Stimulated activated CD4-positive, alpha-beta T cell treated with anti-CD3 and anti-CD28 coated beads, Interleukin-4, amount 100 ng/mL, for 24 hours (primary cell): ENCODE measurements at places on chromosomes 7 and 10.
A peak's percentile ranks its signal among the peaks of the same experiment; 100 is the strongest.

- no peak for DNase-seq
Observed at GRCh38 chr10:1169186-1169885, 113.2 kb downstream of the WDR37 start.

- no peak for DNase-seq
Observed at GRCh38 chr7:70640266-70640833, 491.6 kb upstream of the GALNT17 start.

DNA sequence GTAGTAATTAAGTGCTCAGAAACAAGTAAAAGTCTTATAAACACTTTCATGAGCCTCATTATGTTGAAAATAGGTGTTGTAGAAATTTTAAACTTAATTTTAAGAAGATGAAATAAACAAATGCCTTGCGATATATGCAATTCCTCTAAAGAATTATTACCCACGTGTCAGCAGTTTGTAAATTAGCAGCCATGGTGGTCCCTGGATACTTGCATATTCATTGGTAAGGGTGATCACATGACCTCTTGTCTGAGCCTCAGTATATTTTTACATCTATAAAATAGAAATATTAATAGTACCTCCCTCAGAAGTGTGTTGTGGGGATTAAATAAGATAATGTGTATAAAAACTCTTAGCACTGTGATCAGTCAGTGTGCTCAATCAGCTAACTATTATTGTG is 141.5 kb upstream of the SVIL start:
- no peak for DNase-seq

DNA sequence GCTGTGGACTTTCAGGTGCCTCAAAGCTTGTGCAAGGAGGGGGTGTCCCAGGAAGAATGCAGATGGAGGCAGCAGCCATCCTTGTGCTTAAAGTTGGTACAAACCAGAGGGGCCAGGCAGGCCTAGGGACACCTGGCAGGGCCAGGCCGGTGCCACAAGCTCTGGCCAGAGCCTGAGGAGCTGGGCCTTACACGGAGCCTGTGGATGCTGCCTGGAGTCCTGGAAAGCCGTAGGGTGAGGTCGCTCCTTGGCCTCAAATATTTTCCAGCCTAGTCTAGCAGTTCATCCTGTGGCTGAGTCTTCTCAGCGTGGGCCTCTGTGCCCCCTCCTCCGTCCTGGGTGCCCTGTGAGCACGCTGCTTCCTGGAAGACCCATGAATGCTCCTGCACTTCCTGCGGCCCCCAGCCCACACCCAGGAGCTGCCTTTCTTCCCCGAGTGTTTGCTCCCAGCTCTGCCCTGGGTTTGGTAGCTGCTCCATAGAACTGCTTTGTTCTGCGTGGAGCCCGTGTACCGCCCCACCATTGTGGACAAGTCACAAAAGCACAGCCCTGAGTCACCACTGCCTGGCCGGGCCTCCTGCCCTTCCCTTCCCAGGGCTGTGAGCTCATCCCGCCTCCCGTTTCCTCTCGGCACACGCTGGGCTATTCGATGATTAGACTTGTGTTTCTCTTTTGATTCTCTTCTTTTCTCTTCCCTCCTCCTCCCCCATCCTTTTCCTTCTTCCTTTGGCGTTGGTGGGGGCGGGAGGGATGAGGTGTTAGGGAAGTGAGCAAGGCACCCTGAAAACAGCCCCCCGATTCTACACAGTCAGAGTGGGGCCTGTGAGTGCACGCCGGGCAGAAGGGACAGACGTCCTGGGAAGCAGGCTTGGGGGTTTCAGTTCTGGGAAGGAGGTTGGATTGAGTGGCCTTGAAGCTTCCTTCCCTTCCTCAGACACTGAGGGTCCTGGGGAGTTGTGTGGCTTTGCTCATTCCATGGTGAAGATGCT is 73.2 kb upstream of the SHH start:
- no peak for DNase-seq

DNA sequence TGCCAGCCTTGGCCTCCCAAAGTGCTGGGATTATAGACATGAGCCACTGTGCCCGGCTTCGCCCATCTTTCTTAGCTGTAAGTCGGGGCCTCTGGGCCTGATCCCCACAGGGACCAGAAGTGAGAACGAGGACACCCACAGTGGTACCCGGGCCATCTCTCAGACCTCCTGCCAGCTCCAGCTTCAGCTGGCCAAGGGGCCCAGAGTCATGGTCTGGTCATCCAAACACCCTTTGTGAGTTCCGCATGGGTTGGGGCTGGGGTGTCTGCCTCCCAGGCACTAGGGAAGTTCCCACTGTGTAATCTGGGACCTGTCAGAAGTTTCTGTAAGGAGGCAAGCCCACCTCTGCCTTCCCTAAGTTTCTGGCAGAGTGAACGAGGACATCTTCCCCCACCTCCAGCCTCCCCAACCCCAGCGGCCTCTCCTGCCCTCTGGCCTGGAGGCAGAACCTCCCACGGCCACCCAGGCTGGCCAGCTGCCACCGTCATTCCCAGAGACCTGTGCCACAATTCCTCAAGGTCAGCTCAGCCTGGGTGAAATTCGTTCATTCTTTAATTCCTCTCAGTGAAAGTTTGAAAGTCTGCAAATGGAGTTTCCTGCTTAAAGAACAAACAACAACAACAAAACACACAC is 19.5 kb upstream of the FOXL3 start:
- DNase-seq = no peak

GRCh38 chr10:29473406-29474100 is 161.2 kb downstream of the SVIL start:
- no peak for DNase-seq

- DNase-seq = no peak
Observed at GRCh38 chr7:149713731-149714068, 59.7 kb downstream of the ZNF467 start.

DNA sequence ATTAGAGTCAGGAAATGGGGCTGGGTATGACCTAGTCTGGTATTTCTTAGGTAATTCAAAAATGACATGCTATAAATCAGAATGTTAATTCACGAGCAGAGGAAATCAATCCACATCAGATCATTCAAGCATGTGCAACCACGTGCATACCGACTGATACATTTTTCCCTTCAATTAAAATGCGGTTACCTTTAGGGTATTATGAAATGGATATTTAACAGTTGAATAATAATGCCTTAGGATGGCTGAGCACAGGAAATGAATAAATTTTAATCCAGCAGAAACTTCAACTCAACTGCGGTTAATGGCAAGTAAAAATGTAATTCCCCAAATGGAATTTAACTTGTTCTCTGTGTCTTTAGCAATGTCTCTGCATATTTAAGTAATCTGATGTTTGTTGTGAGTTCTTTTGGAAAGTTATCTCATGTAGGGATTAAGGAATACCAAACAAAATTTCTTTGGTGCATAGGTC is 9.2 kb downstream of the CPA2 start:
- no peak for DNase-seq

DNA sequence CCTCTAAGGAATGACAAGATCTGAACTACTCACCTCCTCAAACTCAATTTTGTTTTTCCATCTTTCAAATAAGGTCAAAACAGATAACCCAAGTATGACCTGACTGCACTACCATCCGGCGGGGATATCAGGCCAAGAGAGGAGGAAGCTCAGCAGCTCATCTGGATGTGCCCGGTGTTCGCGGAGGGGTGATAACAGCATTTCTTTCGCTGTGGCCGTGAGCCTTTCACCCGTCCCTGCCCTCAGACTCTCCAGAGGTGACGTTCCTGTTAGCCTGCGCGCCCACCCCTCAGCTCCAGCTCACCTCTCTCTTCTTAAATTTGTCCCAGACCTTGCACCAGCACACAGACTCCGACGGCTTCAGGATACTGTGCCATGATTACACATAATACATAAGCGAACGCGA is 526 bp downstream of the ZNF248 start:
- DNase-seq = peak; percentile 19

GRCh38 chr10:76453332-76453731 is 1021.9 kb downstream of the LRMDA start:
- no peak for DNase-seq
